ENCODE measurements at places on chromosomes 16 and 17.

GRCh38 chr17:47279062-47279801 lies 25.6 kb downstream of the ITGB3 start:
- DNase-seq = no peak

- no peak for DNase-seq
Observed at GRCh38 chr17:50108556-50108955, 13.4 kb downstream of the PDK2 start.

- DNase-seq = no peak
Observed at GRCh38 chr17:59712862-59713261, 5.4 kb downstream of the VMP1 start.

DNA sequence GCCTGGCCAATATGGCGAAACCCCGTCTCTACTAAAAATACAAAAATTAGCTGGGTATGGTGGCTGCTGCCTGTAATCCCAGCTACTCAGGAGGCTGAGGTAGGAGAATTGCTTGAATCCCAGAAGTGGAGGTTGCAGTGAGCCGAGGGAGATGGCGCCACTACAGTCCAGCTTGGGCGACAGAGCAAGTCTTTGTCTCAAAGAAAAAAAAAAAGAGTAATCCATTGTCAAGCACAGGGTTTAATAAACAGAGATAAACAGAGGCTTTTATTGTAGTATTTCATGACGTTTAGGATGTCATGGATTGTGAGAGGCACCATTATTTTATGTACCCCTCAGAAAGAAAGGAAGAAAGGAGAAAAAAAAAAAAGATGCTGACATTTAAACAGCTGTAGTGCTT lies 75.2 kb upstream of the RNU2-1 start:
- peak; percentile 43 for DNase-seq

DNA sequence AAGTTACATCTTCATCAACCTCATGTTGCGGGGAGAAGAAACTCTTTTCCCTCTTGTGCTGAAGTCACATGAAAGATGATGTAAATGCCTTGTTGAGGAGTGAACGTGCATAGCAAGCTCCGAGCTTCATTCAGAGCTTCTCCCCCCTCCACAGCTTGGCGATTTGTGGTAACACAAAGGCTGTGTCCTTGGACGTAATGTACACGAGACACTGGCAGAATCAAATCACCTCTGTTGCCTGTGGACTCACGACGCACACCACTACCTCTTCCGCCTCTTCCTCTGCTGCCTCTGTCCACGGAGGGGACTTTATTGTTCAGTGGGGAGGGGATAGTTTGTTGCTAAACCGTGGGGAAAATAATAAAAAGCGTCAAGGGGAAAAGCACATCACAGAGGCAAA lies 54.9 kb upstream of the CHMP6 start:
- DNase-seq = no peak

DNA sequence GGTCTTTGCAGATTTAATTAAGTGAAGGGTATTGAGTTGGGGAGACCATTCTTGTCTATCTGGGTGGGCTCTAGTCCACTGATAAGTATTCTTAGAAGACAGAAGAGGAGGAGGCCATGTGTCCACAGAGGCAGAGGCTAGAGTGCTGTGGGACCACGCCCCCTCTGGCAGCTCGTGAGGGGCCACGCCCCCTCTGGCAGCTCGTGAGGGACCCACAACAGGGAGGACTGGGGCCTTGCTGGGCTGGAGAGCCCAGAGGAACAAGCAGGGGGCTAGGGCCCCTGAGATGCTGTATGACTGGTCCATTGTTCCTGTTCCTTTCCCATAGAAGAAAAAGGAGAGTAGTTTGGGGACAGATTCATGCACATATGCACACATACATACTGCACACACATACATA lies 106.8 kb downstream of the METRNL start:
- DNase-seq = no peak

DNA sequence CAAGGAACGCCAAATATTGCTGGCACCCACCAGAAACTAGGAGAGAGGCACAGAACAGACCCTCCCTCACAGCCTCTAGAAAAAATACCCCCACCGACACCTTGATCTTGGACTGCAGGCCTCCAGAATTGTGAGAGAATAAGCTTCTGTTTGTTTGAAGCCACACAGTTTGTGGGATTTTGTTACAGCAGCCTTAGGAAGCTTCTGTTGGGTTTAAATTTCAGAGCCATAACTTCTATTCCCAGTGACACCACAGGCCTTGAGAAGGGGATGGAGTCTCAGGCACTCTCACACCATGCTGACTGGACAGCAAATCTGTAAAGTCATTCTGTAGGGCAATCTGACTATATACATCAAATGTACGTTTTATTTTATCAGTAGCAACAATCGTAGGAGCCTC lies 38.6 kb downstream of the RNF112 start:
- DNase-seq = no peak

GRCh38 chr16:61858988-61859387 lies 177.2 kb downstream of the CDH8 start:
- DNase-seq = no peak

DNA sequence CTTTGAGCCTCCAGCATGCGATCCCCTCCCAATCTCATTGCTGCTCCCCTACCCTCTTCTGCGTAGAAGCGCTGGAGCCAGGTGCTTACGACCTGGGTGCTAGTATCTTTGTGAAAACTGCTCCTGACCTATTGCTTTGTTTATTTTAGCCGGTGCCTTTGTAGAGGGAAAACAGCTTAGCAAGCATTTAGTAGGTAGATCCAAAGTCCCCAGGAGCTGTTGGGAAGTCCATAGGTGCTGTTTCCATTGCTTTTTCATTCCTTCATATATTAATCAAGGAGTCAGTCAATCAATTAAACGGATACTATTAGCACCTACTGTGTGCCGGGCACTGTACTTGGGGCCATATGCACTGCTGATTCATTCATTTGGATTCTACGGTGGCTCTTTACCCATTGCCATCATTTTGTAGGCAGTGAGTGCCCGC lies 497.6 kb downstream of the WWOX start:
- DNase-seq = no peak

- no peak for DNase-seq
Observed at GRCh38 chr17:60047046-60047445, 31.7 kb downstream of the HEATR6 start.

DNA sequence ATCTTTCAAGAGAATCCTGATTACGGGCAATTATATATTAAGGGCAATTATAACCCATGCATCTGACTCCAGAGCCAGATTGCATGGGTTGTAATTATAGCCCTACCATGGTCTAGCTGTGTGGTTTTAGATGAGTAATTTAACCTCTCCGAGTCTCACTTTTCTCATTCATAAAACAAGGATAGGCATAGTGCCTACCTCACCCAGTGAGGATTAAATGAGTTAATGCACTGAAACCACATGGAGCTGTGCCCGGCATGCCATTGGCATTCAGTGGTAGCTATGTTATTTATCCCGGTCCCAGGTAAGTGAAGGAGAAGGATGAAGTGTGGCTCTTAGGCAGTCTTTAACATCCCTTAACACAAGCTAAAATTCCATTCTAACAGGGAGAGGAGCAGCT lies 6.3 kb downstream of the SNX20 start:
- DNase-seq = no peak

GRCh38 chr16:29023279-29024277 lies 38.7 kb downstream of the LAT start:
- DNase-seq = no peak

- no peak for DNase-seq
Observed at GRCh38 chr17:56948491-56948890, 12.4 kb downstream of the COIL start.

GRCh38 chr17:75111777-75112335 lies 2.1 kb downstream of the ARMC7 start:
- DNase-seq = no peak

DNA sequence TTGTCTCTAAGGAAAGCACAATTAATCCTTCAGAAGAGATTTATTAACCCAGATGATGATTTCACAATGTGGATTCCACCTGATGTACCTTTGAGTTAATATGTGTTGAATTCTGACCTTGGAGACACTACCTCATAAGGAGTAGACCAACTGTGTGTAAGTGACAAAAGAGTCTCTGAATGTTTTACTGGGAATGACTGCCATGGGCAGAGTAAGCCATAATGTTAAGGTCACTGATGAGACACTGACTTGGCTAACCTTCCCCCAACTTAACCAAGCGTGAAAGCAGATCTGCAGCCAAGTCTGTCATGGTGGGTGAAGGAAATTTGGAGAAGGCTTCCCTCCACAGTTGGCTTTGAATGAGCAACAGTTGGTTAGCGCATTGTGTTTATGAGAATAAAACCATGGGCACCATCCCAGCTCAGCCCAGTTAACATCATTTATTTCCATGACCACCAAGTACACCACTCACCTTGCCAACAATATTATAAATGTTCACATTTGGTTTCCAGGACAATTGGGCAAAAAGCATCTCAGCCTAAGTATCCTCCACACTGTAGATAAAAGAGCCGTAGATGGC lies 618.5 kb downstream of the KCNJ2 start:
- no peak for DNase-seq

DNA sequence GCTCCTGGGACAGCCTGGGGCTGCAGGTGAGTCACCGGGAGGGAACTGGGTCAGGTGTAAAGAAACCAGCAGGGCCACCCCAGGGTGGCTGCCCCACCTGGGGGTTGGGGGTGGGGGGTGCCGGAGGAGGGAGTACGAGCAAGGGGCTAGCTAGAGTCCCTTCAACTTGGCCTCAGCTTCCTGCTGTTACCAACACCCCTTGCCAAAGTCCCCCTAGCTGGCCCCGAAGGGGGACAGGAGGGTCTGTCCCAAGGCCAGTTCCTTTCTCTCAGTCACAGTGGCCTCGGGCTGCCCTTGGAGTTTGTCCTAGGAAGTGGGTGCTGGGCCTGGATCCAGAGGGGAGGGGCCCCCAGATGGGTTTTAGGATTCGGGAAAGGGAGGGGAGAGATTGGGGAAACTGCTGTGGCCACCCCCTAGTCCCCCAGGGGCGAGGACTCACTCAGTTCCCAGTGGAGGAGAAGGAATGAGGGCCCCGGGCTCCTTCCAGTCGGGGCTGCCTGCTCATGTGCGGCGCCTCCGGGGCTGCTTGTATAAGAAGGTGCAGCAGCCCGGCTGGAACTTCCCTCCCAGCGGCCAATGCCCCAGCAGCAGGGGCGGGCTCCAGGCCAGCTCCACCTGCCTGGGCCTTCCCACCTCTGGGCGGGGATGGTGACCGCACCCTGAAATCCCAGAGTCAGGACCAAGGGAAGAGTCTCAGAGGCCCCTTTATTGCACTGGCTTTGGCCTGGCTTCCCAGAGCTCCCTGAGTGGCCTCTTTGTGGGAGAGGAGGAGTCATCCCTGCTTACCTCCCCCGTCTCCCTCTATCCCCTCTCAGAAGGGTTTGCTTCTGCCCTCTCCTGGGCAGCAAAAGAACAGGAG lies 7.3 kb downstream of the ARHGAP27 start:
- no peak for DNase-seq

DNA sequence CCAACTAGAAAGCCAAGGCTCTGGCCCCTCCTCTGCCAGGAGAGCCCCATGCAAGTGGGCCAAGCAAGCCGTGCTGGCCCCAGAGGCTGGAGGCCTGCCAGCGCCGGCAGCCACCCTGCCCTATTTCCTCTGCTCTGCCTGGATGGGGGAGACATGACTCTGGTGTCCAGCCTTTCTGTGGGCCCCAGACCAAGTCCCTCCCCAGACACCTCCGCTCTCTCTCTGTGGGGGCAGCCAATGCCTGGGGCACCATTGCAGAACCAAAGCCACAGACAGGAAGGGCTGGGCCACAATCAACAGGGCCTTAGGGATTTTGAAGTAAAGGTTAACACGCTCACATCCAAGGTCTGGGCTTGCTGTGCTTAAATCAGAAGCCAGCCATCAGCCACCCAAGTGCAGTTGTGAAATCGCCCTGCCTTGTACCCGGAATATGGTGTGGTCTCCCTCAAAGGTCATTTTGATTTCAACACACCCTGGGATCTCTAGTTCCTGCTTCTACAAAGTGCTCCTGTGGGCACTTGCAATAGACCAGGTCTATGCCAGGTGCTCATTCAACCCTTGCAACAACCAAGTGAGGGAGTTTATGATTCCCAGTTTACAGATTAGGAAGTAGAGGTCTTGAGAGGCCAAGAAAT lies 63.5 kb upstream of the TEX2 start:
- no peak for DNase-seq

DNA sequence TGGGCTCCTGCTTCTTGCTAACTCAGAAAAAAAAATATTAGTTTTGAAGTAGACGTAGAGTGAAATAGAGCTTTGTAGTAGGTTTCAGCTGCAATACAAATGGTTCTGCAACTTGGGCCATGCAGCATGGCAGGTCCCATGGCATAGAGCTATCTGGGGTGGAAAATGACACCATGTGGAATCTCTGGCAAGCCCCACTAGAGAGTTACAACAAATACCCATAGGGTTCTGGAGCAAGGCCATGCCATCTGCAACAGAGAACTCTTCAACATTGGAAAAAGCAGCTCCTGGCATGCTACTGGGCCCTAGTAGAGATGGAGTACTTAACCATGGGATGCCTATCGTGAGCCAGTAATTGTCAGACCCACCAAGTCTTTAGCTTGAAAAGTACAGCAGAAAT lies 25.3 kb upstream of the RBBP6 start:
- no peak for DNase-seq

- no peak for DNase-seq
Observed at GRCh38 chr17:10197362-10197720, 1.1 kb downstream of the GAS7 start.

GRCh38 chr17:48541036-48541576 lies 3.8 kb downstream of the HOXB2 start:
- DNase-seq = no peak

DNA sequence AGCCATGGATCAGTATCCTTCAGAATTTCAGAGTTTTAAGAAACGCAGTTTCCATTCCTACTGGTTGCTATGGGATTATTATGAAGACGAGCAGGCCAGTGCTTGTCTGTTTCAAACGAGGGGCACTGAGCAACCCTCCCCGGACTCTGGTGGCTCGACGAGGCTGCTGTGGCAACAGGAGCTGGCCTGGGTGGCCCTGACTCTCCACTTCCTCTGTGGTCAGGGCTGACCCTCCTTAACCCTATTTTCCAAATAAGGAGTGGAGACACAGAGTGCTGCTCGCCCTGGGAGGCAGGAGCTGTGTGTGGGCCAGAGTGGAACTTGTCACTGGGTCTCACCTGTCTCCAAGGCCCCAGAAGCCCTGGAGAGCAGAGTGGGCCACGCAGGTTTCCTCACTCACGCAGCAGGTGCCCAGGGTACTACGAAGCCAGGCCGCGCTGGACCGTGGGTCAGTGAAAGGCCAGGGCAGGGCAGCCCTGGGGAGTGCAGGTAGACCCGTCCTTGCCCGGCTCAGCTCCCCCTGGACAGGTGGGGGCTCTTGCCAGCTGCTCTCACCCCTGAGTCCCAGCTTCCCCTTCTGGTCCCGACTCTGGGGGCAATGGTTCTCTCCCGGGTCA lies 3.3 kb downstream of the GALNS start:
- no peak for DNase-seq

DNA sequence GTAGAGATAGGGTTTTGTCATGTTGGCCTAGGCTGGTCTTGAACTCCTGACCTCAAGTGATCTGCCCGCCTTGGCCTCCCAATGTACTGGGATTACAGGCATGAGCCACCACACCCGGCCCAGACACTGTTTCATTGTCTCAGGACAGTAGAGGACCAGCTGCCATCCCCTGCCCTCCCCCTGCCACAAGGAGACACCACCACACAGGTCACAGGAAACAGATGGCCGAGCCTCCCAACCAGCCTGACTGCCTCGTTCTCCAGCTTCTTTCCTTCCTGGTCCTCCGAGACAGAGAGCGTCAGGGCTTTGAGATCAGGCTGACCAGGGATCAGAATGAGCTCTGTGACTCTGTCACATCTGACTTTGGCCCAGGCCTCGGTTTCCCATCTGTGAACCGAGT lies 20.8 kb upstream of the RNPS1 start:
- DNase-seq = no peak
